Lung (tissue), 17 donors: ENCODE measurements at places on chromosomes 2 and 18. TPM values are rescaled to one million over a fixed set of nuclear protein-coding genes. Genes with fewer than 3 reads are reported as not detected.
A peak's percentile ranks its signal among the peaks of the same experiment; 100 is the strongest.

The GAREM2 gene
- 1.2 TPM for total RNA-seq

- DNase-seq, result peak; percentile 99
Measured at GRCh38 chr2:45009303-45009927, at the start of gene SIX2. Gene SIX2, minus strand, starts transcription at chr2:45009452. Its CDS starts 342 bp downstream, at chr2:45009110.

The ZNF521 gene
- total RNA-seq, result 48.8 TPM

The CYP1B1 gene
- total RNA-seq, result 9.8 TPM
